ENCODE measurements at places on chromosomes 1 and 21.
A peak's percentile ranks its signal among the peaks of the same experiment; 100 is the strongest.

DNA sequence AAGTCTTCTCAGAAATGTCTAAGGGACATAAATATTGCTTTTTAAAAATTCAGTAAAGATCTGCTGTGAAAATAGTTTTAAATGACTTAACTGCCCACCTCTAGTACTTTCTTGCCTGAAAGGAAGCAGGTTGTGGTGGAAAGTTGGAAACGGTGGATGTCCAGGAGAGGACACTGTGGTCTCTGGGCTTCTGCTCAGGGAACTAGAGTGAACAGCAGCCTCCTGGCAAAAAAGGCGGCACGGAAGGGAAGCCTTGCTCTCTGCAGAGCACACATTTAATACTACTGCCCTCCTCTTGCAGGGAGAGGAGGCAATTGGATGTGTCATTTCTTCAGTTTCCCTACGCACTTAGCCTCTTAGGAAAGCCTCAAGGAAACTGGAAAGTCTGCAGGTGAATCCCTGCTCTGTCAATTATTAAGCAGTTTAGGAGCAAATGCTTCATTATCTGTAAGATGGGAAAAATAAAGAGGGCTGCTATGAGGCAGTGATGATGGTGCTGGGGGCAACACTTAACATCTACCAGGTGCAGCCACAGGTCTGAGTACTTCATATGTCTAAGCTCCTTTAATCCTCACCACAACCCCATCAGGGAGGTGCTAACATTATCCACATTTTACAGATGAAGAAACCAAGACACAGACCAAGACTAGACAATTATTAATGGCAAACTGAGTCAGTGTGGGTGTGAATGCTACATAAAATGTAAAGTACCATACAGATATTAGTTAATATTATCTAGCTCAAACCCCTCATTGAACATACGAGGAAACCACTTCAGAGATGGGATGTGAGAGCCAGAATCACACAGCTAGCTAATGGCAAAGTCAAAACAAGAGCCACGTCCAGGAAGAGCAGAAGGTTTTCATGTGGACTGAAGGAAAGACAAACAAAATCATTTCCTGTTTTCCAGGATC is 108.9 kb upstream of the ADAR start:
- DNase-seq, result no peak

DNA sequence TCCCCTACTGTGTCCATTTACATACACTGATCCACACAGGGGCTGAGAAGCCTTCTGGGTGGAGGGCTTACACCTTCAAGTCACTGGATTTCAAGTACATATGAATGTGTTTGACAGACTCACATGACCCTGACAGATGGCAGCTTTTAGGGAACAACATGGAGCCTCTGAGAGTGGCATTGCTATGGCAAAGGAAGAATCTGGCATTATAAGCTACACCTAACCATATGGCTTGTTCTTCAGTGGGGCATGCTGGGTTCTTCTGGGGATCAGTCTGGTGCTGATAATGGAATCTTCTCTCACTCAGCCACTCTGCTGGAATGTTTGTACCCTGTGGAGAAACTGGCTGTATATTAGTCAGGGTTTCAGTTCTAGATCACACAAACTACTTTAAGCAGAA is 68.5 kb upstream of the PDE4B start:
- DNase-seq, result no peak

- no peak for DNase-seq
These were observed 74.3 kb upstream of the COG2 start for GRCh38 chr1:230568008-230568407.

DNA sequence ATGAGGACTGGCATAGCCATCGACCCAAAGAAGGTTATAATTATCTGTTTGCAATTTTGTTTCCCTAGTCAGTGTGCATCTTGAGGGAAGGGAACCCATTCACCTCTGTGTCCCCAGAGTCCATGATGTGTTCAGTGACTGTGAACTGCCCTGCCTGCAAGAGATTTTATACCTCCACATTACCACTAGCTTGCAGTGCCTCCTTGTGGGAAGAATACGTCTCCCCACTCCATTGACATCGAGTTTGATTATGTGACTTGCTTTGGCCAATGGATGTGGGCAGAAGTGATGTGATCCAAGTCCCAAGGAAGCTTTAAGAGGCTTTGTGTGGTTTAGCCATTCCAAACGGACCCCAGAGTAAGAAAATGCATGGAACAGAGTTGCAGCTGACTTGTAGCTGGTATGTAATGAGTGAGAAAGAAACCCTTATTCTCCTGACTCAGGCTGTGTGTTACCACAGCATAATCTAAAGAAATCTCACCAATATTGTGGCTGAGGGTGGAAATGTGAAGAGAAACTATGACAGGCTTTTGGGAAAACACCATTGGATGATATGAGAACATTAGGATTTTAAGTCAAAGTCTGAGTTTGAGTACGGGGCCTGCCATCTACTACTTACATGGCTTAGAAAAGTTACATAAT is 47.8 kb upstream of the NRDC start:
- DNase-seq, result peak; percentile 24

- no peak for DNase-seq
These were observed 17.4 kb downstream of the CCSAP start for GRCh38 chr1:229325401-229325800.

GRCh38 chr21:25717491-25718147 is 17.1 kb downstream of the ATP5PF start:
- DNase-seq, result no peak

DNA sequence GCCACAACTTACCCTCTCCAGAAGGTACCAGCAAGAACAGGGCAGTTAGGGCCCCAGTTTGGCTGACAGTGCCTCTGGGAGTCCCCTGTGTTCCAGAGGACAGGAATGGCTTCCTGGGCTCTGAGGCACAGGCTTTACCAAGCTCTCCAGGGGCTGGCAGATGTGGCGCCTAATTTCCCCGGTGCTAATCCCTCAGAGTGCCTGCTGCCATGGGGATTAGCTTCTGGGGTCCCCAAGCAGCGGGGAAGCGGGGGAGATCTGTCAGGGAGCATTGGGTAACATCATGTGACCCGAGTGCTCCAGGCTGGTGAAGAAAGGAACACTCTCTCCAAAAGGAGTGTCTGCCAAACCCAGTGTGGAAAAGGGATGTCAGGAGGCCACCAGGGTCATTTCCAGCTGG is at the start of gene LACTBL1:
TSS of gene LACTBL1 (minus strand) at position 107 of the 400 bp plus-strand sequence. CDS start 550 bp downstream, outside the sequence.
- DNase-seq, result no peak

- no peak for DNase-seq
These were observed 54.1 kb upstream of the MUTYH start for GRCh38 chr1:45394342-45394741.

- DNase-seq, result peak; percentile 89
These were observed 8.6 kb downstream of the TPM3 start for GRCh38 chr1:154183046-154183915.

- no peak for DNase-seq
These were observed 42.8 kb downstream of the HS2ST1 start for GRCh38 chr1:86957221-86957620.

DNA sequence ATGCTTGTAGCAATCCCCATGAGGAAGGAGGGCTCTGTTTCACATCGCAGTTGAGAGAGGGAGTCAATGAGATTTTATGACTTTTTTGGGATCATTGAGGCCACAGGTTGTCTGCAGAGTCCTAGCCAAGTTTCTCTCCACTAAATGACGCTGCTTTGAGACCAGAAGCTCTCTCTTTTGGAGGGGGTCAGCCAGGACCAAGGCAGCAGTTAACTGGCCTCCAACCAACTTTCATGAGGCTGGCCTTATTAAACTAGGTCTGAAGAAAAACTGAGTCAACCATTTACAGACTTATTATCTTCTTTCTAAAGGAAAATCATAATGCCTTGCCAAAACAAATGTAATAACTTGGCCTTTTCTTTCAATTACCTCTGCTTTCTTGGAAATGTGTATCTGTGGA is 8.6 kb downstream of the WLS start:
- DNase-seq, result no peak

DNA sequence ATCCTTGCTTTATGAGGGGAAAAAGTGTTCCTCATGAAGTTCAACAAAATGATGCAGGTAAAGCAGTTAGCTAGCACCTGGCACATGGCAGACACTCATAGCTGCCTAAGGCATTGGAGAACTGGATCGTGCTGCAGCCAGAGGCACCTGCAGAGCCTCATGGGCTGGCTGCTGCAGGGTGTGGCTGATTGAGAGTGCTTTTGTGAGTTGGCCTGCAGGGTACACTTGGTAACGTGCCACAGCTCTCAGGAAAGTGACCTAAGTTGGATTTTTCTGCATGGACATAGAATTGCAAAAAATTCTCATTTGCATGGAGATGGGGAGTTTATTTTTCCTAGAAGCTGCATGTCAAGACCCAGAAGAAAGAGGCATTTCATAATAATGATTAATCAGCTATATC is 31.6 kb upstream of the IL20 start:
- DNase-seq, result no peak

- no peak for DNase-seq
These were observed 45.1 kb downstream of the ZBTB18 start for GRCh38 chr1:244096066-244096610.

- DNase-seq, result no peak
These were observed 82.6 kb upstream of the EDEM3 start for GRCh38 chr1:184836934-184837895.

DNA sequence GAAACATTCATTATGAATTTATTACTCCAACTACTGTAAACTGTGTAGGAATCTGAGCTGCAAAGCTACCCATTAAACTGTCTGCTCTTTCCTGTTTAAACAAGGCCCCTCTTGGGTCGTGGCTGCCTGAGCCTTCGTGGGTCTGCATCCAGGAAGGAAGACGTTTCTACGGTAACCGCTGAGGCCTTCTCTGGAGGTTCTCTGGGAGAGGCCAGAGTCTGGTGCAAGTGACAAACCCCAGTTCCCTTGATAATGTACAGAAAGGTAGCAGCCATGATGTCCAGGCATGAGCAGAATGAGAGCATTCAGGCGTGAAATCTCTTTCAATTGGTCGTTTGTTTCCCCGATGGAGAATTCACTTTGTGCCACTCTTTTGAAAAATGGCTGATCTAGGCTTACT is 350.2 kb downstream of the PLPP3 start:
- no peak for DNase-seq

DNA sequence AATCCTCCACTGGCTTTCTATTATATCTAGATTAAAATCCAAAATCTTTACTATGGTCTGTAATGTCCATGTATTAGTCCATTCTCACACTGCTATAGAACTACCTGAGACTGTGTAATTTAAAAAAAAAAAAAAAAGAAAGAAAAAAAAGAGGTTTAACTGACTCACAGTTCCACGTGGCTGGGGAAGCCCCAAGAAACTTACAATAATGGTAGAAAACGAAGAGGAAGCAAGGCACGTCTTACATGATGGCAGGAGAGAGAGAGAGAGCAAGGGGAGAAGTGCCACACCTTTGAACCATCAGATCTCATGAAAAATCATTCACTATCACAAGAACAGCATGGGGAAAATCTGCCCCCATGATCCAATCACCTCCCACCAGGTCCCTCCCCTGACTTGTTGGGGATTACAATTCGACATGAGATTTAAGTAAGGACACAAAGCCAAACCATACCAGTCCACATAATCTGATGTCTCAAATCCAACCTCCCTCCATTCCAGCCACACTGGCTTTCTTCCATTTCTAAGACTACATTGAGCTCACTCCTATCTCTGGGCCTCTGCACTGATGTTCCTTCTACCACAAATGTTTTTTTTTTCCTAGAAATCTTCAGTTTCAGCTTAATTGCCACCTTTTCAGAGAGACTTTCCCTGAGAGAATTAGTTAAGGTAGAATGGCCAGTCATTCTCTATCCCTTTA is 92.4 kb downstream of the EIF4G3 start:
- no peak for DNase-seq

GRCh38 chr1:244046907-244047611 is 4.0 kb upstream of the ZBTB18 start:
- DNase-seq, result no peak

- DNase-seq, result no peak
These were observed 19.6 kb upstream of the OVAAL start for GRCh38 chr1:180539136-180539535.

GRCh38 chr1:20052386-20052785 is 17.6 kb upstream of the PLA2G5 start:
- DNase-seq, result no peak

DNA sequence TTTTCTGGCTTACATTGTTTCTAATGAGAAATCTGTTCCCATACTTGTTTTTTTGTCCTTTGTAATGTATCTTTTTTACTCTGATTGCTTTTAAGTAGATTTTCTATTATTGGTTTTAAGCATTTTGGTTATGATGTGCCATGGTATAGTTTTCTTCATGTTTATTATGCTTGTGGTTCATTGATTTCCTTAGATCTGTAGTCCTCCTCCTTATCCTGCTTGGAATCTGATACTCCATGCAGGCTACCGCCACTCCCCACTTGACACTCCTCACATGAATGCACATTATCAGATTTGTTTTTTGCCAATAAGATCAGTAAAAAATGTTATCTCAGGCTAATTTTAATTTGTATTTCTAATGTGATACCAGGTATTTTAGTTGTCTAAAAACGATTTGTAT is 20.8 kb downstream of the UROD start:
- no peak for DNase-seq

DNA sequence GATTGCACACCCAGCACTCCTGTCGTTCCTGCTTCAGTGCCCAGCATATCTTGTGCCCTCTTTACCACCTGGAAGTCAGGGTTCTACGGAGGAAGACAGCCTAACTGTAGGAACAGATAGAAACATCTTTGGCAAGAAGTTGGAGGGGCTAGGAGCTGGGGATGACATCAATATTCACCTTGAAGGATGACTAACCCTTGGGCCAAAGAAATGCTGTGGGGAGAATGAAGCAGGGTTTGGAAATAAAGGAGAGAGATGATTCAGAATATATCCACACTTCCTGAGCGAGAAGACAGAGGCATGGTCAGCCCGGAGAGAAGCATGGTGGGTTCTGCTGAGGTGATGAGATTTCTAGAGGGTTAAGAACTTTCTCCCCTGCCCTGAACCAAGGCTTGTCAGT is 4.6 kb upstream of the NKAIN1 start:
- DNase-seq, result no peak

GRCh38 chr1:174659823-174660222 is 212.1 kb downstream of the GPR52 start:
- DNase-seq, result no peak

DNA sequence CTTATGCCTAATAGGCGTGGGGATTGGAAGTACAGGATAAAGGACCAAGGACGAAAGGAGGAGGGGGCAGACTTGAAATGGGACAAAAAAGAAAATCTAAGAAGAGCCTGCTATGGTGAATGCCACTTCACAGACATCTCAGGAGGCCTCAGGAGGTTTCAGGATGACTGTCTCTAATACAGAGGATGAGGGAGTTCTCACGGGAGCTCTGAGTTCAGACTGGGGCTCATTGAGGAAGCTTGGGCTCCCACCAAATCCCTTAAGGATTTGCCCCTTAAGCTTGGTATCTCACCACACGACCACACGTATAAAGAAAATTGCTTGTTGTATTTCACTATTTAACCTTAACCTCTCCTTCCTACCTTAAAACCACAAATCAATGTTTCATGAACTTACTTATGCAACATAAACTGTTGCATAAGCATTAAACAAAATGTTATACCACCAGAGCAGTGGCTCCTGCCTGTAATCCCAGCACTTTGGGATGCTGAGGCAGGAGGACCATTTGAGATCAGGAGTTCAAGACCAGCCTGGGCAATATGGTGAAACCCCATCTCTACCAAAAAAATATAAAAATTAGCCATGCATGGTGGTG is 12.4 kb downstream of the SLC30A1 start:
- peak; percentile 54 for DNase-seq

Data from T-helper 2 cell (primary cell).